ENCODE measurements at places on chromosomes 2 and 18.

DNA sequence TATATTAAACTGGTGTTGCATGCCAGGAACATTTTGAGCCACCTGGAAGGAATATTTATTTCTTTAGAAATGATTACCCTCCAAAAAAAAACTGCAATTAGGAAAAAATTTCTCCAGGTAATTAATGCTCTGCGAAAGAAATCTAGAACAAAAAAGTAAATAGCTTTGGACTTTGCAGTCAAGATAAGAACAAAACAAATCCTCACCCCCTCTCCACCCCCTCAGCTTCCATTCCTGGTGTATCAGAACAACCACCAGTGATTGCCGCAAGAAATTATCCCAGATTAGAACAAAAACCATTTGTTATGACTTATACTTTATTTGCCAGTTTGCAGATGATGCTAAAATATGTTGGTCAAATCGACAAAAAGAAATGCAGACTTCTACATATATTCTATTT lies 17.0 kb upstream of the TCF7L1 start:
- no peak for DNase-seq

GRCh38 chr2:198471291-198471690 lies 666.9 kb downstream of the PLCL1 start:
- no peak for DNase-seq

- no peak for DNase-seq
Measured at GRCh38 chr18:13480571-13481255, 245.6 kb downstream of the FAM210A start.

- DNase-seq = no peak
Measured at GRCh38 chr18:33291539-33291938, 149.0 kb downstream of the CCDC178 start.

GRCh38 chr2:144738749-144739148 lies 218.8 kb upstream of the ZEB2 start:
- DNase-seq = no peak
